ENCODE measurements at places on chromosomes 7 and 10.

DNA sequence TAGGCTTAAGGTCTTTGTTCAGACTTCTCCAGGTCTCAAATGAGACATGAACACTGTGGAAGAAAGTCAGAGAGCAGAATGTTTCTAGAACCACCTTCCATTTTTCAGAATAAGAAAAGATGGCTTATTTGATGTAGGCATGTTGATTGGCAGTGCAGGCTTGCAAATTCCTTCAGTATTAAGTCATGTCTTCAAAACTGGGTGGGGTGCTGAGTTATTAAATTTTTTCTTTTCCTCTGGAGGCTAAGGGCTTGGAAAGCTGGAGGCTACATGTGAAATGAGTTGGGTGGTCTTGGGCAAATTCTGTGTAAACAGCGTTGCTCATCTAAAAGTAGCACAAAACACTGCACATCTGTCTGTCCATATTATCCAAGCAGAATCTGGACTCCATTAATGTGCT is 62.8 kb downstream of the PRTFDC1 start:
- peak; percentile 58 for DNase-seq

DNA sequence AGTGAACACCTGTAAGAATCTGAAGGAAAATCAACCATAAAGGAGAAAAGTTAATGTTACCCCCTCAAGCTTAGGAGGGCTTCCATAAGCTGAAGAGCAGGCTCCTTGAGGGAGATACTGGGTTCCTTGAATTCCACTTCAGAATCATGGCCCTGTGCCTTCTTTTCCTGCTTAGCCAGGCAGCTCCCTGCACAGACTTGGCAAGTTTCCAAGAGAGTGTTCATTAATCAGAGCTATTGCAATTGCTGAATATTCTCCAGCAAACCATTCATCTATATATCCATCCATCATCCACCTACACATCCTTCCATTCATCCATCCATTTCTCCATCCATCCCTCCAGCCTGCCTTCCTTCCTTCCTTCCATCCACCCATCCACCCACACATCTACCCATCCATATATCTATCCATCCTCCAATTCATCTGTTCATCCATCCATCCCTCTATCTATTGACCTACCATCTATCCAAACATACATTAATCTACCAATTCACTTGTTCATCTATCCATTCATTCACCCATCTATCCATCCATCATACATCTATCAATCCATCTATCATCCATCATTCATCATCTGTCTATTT is 574.4 kb downstream of the PTPRN2 start:
- peak; percentile 2 for DNase-seq

- no peak for DNase-seq
These were observed 21.4 kb upstream of the AOC1 start for GRCh38 chr7:150830937-150831336.

DNA sequence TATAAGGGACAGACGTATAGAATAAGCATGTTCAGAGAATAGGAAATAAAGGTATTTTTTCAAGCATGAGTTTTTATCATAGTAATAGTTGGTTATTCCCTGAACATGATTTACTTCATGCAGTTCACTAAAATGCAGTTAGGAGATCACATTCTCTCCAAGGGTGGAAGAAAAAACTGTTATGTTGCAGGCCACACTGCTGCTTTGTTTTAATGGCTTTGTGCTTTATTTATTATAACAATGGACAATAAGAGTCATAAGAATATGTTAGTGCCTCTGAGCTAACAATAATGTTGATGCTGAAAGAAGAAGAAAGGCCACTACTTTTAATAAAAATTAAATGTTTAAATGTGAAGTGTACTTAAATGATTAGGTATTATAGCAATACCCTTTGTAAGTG is 78.5 kb upstream of the GATAD1 start:
- no peak for DNase-seq

GRCh38 chr10:111085690-111086353 is 9.0 kb downstream of the ADRA2A start:
- DNase-seq: no peak

DNA sequence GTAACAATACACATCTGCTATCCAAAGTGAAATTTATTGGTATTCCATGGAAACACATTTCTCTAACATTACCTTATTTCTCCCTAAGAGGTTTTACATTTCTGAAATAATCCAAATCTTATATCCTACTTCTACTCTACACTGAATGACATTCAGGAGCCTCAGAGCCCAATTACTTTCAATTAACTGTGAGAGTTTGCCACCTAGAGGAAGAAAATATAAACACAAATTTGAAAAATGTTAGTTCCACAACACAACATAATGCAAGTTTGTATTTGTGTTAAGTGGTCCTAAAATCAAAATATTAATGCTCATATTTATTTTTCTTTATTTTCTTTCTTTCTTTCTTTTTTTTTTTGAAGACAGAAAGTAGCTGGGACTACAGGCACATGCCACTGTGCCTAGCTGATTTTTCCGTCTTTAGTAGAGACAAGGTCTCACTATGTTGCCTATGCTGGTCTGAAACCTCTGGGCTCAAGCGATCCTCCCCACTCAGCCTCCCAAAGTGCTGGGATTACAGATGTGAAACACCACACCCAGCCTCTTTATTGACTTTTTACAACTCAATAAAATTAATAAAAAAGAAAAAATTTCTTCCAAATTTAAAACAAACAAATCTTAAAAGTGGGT is 46.0 kb downstream of the ATAD1 start:
- peak; percentile 64 for DNase-seq

- DNase-seq: no peak
These were observed 256.2 kb downstream of the SDHAF3 start for GRCh38 chr7:97373736-97374135.

GRCh38 chr7:158052381-158053060 is 535.1 kb downstream of the PTPRN2 start:
- DNase-seq: no peak

DNA sequence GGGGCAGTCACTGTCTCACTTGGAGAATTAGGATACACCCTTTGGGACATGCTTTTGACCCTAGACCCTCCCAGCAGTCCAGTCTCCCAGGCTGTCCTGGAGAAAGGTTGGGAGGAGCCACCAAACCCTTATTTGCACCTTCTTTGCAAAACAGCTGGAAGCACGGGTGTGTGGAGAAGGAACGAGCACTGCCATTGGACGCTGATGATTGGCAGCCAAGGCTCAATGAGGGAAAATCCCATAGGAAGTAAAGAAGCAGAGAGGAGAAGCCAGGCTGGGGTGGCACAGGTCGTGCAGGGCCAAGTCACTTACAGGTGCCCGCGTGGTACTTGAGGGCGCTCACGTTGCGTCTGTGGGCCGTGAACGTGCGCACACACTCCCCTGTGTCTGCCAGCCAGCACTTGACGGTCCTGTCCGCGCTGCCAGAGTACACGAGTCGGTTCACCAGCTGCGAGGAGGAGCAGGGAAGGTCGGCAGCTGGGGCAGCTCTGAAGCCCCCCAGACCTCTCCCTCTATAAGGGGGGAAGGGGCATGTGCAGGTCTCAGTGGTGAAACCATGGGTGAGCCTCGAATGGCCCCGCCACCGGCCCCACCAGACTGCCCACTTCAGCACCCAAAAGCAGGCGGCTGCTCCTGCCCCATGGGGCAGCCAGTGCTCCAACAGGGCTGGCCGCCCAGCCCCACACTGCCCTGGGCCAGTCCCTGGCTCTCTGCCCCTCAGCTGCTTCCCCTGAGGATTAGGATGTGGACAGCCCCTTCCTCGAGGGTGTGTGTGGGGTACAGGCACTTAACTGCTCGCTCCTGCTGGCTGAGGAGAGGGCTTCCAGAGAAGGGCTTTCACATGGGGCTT is 24.8 kb downstream of the WDR86 start:
- DNase-seq: no peak

- no peak for DNase-seq
These were observed 173.4 kb downstream of the CACNB2 start for GRCh38 chr10:18313626-18314025.

GRCh38 chr7:47803846-47804245 is 144.4 kb downstream of the PKD1L1 start:
- DNase-seq: no peak

DNA sequence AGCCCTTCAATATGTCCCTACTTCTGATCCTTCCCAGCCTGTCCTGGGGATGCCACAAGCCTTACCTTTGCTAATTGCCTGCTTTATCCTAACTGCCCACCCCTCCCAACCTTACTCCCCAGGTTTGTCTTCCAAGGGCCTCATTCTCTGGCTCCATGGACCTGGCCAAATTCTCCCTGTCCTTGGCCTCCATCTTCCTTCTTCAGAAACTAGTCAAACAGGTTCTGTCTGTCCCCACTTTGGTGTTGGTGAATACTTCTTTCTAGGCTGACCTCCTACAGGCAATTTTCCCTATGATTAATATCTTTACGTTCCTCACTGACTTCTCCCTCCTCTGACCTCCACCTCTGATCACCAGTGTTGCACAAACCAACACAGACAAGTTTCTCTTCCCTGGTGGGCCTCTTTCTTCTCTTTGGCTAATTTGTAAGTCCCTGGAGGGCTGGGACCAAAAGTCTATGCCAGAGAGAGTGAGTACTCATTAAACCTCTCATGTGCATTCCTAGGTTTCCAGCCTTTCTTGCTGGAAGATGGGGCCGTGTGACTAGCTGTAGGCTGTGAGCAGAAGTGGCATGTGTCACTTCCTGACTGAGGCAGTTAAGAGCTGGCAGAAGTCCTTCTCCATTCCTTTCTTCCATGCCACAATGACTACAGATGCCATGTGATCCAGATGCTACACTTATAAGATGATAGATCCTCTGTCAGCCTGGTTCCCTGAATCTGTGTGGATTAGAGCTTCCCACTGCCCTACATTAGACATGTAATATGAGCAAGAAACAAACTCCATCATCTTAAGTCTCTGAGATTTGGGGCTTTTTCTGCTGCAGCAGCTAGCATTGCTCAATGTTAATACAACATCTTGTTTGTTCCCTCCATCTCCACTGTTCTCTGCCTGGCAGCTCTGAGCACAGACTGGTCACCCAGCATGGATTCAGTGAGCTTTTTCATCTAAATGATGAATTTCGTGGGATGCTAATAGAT is 382.7 kb downstream of the RPS24 start:
- no peak for DNase-seq

- DNase-seq: no peak
These were observed 75.1 kb upstream of the SP4 start for GRCh38 chr7:21352540-21353387.

- DNase-seq: no peak
These were observed 71.6 kb upstream of the CTTNBP2 start for GRCh38 chr7:117944886-117945285.

DNA sequence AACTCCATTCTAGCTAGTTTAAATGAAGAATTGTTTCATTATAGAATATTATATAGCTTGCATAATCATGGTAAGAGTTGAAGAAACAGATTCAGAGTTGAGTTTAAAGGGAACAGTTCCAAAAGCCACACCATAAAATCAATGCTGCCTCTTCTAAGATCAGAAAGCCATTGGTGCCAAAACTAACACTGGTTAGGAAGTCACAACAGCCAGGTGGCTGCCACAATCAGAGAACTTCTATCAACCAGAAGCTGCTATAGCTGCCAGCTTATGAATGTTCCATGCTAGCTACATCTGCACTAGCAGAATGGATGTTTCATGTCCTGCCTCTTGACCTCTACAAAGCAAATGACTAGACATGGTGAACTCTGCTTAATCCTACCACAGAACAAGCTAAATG is 583.1 kb upstream of the LRRN3 start:
- no peak for DNase-seq

DNA sequence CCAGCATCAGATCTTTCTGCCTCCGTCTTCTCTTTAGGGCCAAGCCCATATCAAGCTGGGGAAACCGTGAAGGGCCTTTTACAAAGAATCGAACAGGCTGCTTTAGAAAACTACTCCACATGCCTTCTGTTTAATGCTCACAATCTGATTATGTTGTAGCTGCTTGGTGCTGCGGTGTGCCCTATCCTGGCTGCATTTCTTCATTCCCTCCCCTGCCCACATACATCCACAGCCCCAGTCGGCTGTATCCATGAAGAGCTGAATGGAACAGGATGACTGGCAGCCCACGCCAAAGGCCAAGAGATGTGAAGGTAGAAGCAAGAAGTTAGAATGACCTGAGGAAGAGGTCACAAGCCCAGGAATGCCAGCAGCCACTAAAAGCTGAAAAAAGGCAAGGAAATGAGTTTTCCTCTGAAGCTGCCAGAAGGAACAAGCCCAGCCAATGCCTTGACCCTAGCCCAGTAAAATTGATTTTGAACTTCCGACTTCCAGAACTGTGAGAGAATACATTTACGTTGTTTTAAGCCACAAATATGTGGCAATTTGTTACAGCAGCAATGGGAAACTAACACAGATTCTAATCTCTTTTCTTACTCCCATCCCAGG is 22.2 kb downstream of the TAS2R41 start:
- DNase-seq: no peak

DNA sequence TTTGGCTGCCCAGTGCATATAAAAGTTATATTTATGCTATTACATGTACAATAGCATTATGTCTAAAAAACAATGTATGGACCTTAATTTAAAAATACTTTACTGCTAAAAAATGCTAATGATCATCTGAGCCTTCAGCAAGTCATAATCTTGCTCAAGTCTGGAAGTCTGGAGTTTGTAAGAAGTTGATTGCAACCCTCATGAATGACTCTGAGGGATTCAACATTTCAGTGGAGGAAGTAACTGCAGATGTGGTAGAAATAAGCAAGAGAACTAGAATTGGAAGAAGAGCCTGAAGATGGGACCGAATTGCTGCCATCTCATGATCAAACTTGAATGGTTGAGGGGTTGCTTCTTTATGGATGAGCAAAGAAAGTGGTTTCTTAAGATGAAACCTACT is 13.0 kb upstream of the ADAMTS14 start:
- DNase-seq: no peak

- no peak for DNase-seq
These were observed 119.7 kb upstream of the FAM133B start for GRCh38 chr7:92709912-92710311.

DNA sequence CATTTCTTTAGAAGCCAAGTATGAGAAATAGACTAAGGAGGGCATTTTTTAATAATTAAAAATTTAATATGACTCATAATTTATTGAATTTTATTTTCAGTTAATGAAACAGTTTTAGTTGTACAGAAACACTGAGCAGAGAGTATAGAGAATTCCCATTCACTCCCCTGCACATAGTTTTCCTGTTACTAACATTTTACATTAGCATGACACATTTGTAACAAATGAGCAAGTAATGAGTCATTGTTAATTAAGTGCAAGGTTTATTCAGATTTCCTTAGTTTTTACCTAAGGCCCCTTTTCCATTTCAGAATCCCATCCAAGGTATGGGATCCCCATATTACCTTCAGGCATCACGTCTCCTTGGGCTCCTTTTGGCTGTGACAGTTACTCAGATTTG is 271.5 kb upstream of the FZD8 start:
- DNase-seq: no peak

GRCh38 chr10:20287586-20287985 is 471.4 kb downstream of the PLXDC2 start:
- no peak for DNase-seq

- peak; percentile 14 for DNase-seq
These were observed 166.0 kb upstream of the CDCA7L start for GRCh38 chr7:22111661-22112060.

- DNase-seq: no peak
These were observed 15.2 kb downstream of the FAM20C start for GRCh38 chr7:207418-208129.

- peak; percentile 57 for DNase-seq
These were observed 31.1 kb upstream of the SNX13 start for GRCh38 chr7:17971411-17971810.

- no peak for DNase-seq
These were observed 234.0 kb upstream of the PITRM1 start for GRCh38 chr10:3406556-3406955.

GRCh38 chr10:52621635-52622079 is 150.9 kb downstream of the MBL2 start:
- DNase-seq: peak; percentile 50
